ENCODE measurements at places on chromosomes 2 and 18.

GRCh38 chr2:19746137-19746600 lies 155.6 kb downstream of the TTC32 start:
- no peak for DNase-seq

GRCh38 chr2:3635171-3635974 lies 22.6 kb upstream of the ALLC start:
- DNase-seq = no peak

DNA sequence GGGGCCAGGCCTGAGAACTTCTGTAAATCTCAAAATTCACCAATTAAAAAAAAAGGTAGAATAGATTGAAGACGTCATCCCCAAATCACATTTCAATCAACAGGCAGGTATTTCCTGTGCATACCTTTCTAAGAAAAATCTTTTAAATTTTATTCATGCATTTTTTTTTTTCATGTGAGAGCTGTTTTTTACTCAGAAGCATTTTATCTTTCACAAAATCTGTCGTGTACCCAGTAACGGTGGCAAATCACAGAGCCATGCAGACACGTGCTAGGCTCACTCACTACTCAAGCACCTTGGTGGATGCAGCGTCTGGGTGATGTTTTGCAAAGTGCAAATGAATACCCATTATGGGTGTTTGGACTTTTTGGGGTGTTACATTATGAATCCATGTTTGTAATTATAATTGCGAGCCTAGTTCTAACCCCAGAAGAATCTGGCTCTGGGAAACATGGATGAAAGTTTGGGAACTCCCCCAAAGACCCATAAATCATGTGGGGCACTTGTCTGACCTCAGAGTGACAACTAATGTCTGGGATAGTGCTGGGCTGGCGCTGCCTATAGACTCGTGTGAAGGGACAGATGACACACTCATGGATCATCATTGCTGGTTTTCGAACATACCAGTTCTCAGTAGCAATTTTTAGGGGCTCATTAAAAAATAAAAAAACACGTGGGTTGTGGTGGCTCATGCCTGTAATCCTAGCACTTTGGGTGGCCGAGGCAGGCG lies 335.2 kb downstream of the LPIN1 start:
- no peak for DNase-seq

- no peak for DNase-seq
Observed at GRCh38 chr2:147689220-147689909, 155.5 kb upstream of the ACVR2A start.

DNA sequence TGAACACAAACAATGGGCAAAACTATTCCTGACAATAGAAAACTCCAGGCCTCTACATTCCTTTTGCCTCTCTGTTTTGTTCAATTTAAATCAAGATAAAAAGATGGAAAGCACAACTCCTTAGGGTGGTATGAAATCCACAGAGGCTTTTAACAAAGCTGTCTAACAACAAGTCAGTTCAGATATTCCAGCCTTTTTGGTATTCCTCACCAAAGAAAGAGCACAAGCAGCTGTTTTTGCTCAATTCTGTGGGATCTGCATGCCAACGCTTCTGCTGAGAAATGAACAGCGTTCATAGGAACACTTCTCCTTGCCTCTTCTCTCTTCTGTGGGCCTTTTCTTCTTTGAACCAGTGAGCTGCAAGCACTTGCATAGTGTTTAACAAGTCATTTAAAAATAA lies 411.6 kb upstream of the TCF4 start:
- no peak for DNase-seq

- no peak for DNase-seq
Observed at GRCh38 chr2:26597197-26597596, 44.0 kb downstream of the CIB4 start.

GRCh38 chr2:198326431-198326830 lies 522.0 kb downstream of the PLCL1 start:
- DNase-seq = no peak

- no peak for DNase-seq
Observed at GRCh38 chr2:16067866-16068551, 127.7 kb downstream of the MYCN start.

DNA sequence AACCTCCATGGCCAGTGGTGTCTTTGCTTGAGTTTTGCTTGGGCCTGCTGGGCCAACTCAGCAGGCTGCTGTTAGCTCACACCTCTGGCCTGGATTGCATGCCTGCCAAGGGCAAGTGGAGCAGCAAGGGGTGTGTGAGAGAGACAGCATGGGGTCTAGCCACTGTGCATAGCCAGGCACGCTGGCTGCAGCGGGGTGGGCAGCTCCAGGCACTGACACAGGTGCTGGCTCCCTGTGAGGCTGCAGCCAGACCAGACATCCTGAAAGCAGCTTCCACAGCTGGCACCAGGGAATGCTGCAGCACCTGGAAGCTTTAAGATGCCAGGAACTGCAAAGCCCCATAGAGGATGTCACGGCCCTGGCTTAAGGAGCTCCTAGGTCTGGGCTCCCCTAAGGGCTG lies 376.4 kb upstream of the VWC2L start:
- DNase-seq = no peak

GRCh38 chr2:160388464-160389263 lies 104.9 kb downstream of the RBMS1 start:
- no peak for DNase-seq

GRCh38 chr18:48455555-48456478 lies 46.6 kb upstream of the ZBTB7C start:
- DNase-seq = no peak

All from SHP77 (cell line).